ENCODE measurements at places on chromosomes 4 and X. TPM values are rescaled to one million over a fixed set of nuclear protein-coding genes. Genes with fewer than 3 reads are reported as not detected.

Gene KLB
- not detected for total RNA-seq

Gene KLHL13
- 15.3 TPM for total RNA-seq

Gene CLGN
- 1.00 TPM for total RNA-seq

GRCh38 chr4:143254491-143255226, 69.9 kb downstream of the USP38 start:
- no peaks in the 10 kb centered on the region for H3K36me3 ChIP-seq
- H3K4me1 ChIP-seq, result no peaks in the 10 kb centered on the region
- no peak overlapping the region for H3K27ac ChIP-seq
- no peaks in the 10 kb centered on the region for H3K27me3 ChIP-seq
- no peak for DNase-seq
- H3K4me3 ChIP-seq, result no peak overlapping the region

GRCh38 chrX:9977635-9978034, 10.5 kb downstream of the CLDN34 start:
- no peak overlapping the region for H3K27ac ChIP-seq
- no peaks in the 10 kb centered on the region for H3K36me3 ChIP-seq
- DNase-seq, result no peak
- no peak overlapping the region for H3K4me3 ChIP-seq
- H3K4me1 ChIP-seq, result peaks cover 3% of the 10 kb centered on the region
- H3K27me3 ChIP-seq, result no peaks in the 10 kb centered on the region

- H3K4me1 ChIP-seq, result peaks cover 17% of the 10 kb centered on the region
- no peaks in the 10 kb centered on the region for H3K36me3 ChIP-seq
- H3K27me3 ChIP-seq, result peaks cover 35% of the 10 kb centered on the region
- no peak overlapping the region for H3K27ac ChIP-seq
- H3K4me3 ChIP-seq, result no peak overlapping the region
These were observed 673 bp downstream of the PARM1 start for GRCh38 chr4:74933562-74934015.

DNA sequence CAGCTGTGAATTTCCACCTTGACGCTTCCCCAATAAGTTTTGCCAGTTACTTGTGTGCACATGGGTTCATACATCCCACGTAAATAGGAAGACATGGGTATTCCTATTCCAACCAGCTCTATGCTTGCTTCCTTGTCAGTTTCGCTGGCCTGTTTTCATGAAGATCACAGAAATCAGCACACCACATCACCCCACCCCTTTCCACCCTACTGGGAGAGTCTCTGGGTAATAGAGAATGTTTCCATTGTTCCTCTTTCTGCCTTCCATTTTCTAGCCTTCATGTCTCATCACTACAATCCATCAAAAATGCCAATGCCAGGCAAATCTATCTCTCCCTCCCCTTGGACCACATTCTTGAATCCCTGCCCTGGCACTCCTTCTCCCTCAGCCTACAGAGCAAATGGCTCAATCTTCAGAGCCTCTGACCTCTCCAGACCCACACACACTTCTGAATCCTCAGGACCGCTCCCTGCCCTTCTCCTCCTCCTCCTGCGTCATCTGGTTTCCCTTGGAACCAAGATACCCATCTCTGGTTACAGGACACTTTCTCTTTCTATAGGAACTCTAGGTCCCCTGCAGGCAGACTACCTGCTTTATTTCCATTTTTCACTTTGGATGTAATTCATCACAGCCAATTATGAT, 323.3 kb downstream of the DHX15 start:
- no peak for DNase-seq
- no peaks in the 10 kb centered on the region for H3K36me3 ChIP-seq
- no peak overlapping the region for H3K27ac ChIP-seq
- no peak overlapping the region for H3K4me3 ChIP-seq

Gene NUP62CL
- not detected for total RNA-seq

DNA sequence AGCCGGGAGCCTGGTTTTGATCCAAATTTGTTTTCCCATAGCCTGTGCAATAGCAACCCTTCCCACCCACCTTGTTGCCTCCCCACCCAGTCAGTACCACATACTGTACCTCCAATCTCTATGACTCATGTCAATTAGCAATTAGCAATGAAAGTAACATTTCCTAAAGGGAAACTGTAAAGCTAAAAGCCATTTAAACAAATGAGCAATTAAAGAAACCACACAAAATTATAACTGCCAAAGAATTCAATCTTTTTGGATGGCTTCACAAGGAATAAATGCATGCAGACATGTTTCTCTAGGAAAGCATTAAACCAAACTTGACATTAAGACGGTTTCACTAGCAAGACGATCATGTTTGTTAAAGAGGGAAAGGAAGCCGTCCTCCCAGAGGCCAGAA, 169.0 kb upstream of the MAP3K15 start:
- no peaks in the 10 kb centered on the region for H3K27me3 ChIP-seq
- no peaks in the 10 kb centered on the region for H3K36me3 ChIP-seq
- DNase-seq, result no peak
- H3K27ac ChIP-seq, result no peak overlapping the region

Gene SULT1B1
- 68.2 TPM for total RNA-seq

Gene SRD5A3
- 24.3 TPM for total RNA-seq

GRCh38 chr4:1023895-1024740, 12.7 kb downstream of the FGFRL1 start:
- DNase-seq, result no peak
- H3K4me3 ChIP-seq, result no peak overlapping the region
- no peaks in the 10 kb centered on the region for H3K4me1 ChIP-seq
- no peaks in the 10 kb centered on the region for H3K27me3 ChIP-seq

DNA sequence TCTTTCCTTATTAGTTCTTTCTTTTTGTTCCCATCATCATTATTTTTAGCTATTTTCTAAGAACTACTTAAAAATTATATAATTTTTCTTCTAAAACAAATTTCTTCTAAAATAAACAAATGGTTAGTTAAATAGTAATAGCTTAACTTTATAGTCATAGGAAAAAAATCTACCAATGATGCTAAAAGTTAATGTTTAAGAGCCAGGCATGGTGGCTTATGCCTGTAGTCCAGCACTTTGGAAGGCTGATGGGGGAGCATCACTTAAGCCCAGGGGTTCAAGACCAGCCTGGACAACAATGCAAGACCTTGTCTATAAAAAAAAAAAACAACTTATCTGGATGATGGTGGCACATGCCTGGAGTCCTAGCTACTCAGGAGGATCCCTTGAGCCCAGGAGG, 127.1 kb upstream of the ANXA3 start:
- no peaks in the 10 kb centered on the region for H3K4me1 ChIP-seq
- no peak overlapping the region for H3K27ac ChIP-seq
- H3K36me3 ChIP-seq, result no peaks in the 10 kb centered on the region
- no peak for DNase-seq

Measured in endothelial cell of umbilical vein (primary cell).